ENCODE measurements at places on chromosomes 6 and 20.
A peak's percentile ranks its signal among the peaks of the same experiment; 100 is the strongest.

DNA sequence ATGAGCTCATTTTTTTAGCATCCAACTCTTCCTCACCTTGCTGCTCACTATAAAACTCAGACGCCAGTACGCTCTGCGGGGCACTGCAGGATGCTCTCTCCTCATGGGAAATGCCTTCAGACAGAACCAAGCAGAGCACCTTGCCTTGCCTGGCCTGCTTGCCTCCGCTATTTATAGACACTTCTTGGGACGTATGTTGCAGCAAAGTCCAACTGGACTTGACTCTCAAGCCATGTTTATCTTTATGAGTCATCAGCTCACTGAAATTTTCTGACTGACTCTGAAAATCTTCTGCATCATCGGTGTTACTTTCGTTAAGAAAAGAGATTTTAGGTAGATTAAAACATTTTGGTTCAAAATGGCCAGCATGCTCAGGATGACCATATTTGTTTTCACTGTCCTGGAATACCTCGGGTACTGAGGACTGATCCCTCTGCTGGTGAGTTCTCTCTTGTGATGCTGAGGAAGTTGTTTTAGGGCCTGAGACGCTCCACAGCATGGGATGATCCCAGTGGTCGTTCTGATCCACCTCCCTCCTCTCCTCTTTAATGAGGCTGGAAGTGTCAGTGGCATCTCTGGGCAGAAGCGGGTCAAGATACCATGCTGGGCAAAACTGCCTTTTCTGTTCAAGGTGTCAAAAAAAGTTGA, 204.5 kb downstream of the KIF16B start:
- no peak for DNase-seq

- DNase-seq: no peak
Observed at GRCh38 chr20:44409132-44409600, 53.7 kb downstream of the HNF4A start.

DNA sequence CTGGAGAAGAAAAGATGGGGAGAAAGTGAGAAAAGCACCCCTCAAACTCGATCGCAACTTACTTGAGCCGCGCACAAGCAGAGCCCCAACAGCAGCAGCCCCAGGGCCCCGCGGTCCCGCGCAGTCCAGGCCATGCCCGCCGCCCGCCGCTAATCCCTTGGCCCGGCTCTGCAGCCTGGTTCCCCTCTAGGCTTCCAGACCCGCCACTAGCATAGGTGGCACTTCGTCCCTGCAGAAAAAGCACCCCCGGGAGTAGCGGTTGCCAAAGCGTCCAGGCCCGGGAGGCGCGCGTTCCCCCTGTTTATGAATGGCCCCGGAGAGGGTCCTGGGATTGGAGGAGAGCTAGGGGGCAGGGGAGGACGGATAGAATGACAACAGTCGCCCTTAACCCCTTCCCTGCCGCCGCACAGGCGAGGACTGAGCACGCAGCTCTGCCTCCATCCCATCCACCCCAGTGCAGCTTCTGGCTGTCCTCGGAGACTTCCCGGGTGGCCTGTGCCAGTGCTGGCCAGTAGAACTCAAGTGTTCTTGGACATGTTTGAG, 19.9 kb downstream of the COL9A1 start:
- DNase-seq: no peak

DNA sequence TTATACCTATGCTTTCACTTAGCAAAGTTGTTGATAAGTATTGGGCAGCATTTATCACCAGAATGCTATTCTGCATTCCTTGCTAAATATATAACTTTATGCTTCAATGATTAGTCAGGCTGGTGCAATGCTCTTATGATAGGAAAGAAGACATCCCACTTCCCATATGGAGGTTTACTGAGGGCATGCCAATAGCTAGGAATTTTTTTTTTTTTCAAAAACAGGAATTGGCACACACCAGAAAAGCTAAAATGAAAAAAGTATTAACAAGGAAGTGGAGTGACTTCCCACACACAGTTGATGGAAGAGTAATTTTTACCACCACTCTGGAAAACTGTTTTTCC, 90.8 kb downstream of the FRK start:
- DNase-seq: no peak

DNA sequence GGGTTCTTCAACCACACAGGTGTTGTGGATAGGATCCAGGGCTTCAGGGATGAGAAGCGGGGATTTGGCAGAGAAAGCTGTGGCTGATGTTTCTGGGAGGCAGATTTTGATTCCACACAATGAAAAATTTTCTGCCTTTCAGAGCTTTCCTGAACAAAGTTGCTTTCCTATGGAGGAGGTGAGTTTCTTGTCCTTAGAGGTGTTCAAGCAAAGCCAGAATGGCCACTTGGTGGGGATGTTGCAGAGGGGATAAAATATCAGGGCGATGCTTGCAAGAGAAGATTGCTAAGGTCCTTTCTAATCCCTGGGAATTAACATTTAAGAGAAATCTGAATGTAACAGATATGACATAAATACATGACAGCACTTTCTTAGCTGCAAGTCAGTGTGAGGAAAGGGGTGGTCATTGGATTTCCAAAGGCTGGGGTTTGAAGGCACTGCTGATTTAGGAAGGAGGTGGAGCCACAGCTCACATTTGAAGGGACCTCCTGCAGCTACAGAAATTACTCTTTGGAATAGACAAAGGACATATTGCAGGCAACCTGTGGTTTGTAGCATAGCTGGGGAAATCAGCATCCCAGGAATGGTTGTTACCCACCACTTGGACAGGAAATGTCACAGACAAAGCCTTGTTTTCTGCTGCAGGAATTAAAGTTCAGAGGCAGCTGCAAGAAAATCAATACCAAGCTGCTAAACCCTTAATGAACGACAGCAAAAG, 271.1 kb upstream of the CHD6 start:
- DNase-seq: no peak

DNA sequence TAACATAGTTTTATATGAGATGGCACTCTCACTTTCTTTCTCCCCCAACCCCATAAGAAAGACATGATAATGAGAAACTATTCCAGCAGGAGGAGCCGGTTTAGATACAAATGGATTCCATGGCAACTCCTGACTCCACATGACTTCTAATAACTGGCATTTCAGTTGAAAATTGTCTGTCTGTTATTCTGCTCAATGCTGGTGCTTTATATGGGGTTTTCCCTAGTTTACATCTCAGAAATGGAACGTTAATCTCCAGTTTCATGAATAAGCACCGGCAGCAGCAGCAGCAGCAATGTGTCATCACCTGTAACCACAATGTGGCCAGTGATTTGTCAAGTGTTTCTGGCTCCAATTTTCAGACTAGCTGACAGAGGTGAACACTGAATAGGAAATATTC, 8.0 kb upstream of the SIM1 start:
- DNase-seq: no peak

- no peak for DNase-seq
Observed at GRCh38 chr6:83633149-83633548, 75.8 kb downstream of the SNAP91 start.

DNA sequence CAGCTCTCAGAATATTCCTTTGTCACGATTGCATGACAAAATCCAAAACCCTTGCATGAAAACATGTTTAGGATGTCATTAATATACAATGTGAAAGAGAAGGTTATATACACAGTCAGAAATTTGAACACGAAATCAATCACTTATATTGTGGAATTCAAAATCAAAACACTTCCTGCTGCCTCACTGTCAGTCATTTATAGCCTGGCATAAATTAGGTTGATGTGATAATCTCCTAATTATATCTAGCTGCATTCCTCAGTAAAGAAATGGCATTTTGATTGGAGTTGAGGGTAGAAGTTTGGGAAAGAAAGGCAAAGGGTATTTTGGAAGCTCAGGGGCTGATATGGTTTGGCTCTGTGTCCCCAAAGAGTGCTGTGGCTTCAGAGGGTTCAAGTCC, 24.1 kb upstream of the BEND6 start:
- DNase-seq: no peak

- DNase-seq: no peak
Observed at GRCh38 chr6:137094411-137095008, 49.7 kb upstream of the IL20RA start.

DNA sequence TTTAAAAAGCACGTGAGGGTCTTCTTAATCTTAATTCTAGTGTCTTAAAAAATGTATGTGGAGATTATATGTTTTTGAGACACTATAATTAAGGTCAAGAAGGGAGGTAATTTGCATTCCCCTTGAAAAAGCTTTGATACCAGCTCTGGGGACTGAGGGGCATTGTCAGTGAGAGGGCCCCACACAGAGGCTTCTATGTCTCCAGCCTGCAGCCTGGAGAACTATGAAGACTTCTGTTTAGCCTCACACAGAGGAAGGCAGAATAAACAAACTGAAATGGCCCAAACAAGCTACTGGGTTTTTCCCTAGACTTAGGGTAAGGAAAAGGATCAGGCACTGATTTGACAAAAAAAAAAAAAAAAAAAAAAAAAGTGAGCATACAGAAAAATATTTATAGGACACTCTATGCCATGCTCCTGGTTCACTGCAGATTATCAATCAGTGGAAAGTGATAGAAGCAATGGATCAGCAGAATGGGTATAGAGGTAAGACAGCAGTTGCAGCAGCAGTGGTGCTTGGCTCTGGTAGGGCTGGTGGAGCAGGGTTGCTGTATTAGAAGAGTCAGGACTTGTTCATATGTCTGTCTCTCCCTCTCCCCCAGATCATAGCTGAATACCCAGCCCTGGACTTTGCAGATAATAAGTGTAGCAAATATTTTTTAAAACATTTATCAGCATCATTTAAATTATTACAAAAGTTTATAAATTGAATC, 85.4 kb downstream of the KLHL32 start:
- no peak for DNase-seq

- DNase-seq: no peak
Observed at GRCh38 chr6:73519926-73520687, 725 bp downstream of the EEF1A1 start.

- DNase-seq: no peak
Observed at GRCh38 chr6:5455142-5455541, 193.8 kb downstream of the FARS2 start.

- DNase-seq: no peak
Observed at GRCh38 chr6:148367411-148368024, 24.9 kb downstream of the SASH1 start.

GRCh38 chr20:21213691-21214090, 87.8 kb downstream of the KIZ start:
- no peak for DNase-seq

GRCh38 chr6:20868397-20869096, 334.3 kb downstream of the CDKAL1 start:
- DNase-seq: peak; percentile 96

- DNase-seq: no peak
Observed at GRCh38 chr20:48612335-48612734, 215.5 kb downstream of the PREX1 start.

DNA sequence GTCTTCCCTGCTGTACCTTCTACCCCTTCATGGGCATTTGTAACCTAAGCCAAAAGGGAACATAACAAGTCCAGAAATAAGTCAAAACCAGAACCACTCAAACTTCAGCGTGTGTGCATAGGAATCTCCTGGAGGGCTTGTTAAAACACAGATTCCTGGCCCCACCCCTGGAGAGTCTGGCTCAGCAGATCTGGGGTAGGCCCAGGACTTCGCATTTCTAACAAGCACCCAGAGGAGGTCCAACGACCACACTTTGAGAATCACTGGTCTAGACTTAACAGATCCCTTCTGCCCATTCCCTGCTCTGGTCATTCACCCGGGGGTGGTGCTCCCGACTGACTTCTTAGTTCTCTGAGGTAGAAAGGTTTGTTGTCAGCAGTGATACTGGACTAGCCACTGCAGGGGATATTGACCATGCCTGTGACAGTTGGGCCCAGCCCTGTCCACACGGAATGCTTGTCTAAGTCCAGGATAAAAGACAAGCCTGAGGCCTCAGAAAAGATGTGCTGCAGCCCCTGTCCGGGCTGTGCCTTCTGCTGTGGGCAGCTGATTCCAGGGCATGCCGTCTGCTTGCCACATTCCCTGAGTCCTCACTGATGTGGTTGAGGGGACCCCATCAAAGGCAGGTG, 68.6 kb downstream of the SYNJ2 start:
- no peak for DNase-seq

DNA sequence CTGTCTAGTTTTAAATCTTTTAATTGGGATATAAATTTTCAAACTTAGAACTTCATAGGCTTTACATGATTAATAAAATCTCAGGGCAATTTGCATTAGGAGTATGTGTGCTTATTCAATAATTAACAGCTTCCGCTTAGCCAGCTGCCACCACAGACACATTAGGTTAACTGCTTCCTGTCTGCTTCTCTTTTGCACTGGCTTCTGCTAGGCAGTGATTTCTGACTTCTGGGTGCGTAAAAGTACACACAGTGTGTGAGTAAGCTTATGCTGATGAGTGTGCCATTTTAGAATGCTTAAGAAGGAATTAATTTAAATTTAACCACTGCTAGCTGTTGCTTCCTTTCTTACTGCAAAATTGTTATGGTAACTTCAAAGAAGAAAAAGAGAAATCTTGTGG, 73.9 kb downstream of the F13A1 start:
- DNase-seq: no peak

DNA sequence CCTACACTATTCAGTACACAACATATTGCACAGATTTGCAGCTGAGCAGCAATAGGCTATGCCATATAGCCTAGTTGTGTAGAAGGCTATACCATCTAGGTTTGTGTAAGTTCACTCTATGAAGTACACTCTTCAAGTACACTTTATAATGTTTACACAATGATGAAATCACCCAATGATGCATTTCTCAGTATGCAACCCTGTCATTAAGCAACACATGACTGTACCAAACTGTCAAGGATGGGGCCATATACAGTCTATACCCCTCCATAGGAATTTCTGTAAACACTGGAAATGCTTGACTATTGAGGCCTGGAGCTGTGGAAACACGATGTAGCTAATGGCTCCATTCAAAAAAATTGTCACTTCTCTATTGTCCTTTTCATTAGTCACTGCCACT, 535.4 kb downstream of the EPM2A start:
- DNase-seq: no peak

- DNase-seq: no peak
Observed at GRCh38 chr20:44643596-44644229, 7.8 kb downstream of the ADA start.
